Mesenchymal stem cell (in vitro differentiated cells and primary cell): ENCODE measurements at places on chromosomes 3 and 15.

GRCh38 chr15:50797926-50798325 lies 32.4 kb upstream of the SPPL2A start:
- DNase-seq, result no peak

DNA sequence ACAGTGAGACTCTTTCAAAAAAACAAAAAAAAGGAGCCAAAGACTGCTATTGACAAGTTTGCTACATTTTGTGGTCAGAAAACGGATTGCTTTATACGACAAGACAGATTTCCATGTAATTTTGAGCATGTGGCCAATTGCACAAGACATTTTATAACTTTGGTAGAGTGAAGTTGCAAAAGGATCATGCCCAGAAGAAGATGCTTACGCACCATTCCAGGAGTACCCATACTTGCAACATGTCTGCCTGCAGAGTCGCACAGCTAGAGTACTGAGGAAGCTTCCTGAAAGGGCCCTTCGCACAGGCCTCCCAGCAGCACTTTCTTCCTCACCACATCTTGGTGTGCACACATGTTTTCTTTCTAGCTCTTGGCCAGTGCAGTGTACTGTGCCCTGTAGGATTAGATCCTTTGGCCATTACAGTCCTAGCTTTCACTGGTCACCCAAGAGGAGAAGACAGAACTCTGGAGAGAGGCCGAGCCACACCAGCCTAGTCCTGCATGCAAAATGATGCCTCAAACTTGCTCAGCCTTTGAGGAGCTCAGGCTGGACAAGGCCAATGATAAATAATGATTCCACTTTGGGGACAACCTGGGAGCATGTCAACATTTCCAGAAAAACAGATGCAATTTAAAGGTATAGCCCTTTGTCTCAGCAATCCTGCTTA lies 11.7 kb downstream of the CHDH start:
- no peak for DNase-seq

- DNase-seq, result no peak
Observed at GRCh38 chr3:41482134-41482533, 282.8 kb downstream of the CTNNB1 start.

DNA sequence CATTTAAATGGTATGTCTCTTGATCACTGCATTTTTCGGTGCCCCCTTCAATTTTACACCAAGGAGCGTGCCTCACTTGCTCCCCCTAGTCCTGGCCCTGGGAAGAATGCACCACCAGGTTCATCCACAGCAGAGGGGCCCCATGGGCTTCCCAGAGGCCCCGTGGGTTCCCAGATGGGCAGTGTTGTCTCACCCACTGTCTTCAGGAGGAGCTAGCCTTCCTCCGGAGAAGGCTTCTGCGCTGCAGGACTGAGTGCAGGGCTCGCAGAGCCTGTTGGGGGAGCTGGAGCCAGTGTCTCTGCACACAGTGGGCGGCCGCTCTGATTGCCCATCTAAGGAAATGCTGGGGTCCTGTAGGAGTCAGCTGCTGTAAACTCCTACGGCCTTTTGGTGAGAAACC lies 45.9 kb downstream of the POLR2M start:
- DNase-seq, result no peak

- no peak for DNase-seq
Observed at GRCh38 chr3:43222590-43222989, 63.8 kb upstream of the SNRK start.

- DNase-seq, result no peak
Observed at GRCh38 chr3:114887806-114888205, 259.3 kb downstream of the ZBTB20 start.

DNA sequence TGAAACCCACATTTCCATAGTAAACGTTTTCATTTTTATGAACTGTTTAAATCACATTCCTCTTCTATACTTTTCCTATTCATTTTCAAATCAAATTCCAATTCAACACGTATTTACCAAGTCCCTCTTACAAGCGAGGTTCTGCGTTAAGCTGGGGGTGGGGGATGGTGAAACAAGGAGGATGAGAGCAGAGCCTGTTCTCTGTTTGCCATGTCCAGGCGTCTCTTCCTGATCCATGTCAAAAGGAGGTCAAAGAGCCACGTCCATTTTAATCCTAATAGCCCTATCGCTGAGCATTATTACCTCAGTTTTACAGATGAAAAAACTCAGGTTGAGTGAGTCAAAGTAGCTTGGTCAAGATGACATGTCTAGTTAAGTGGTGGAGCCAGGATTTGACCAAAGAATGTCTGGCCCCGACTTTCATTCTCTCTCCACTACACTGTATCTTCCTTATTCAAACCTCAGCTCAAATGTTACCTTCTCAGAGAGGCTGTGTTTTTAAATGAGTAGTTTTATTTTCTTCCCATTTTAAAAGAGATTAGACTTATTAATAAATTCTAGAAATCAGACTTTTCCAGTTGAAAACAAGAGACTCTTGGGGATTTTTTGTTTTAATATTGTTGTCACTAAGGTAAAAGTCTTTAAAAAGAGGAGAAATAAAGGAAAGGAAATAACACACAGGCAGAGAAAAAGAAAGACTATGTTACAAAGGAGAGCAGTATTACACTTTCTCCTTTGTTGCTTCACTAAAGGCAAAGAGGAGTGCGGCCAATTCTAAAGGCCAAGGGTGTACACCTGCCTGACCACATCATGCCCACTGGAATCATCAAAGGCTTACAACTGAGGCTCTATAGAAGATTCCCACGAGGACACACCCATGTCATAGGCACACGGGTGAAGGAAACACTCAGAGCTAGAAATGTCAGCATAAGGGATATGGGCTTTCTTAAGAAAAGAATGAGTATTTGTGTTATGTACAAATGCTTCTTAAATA lies 42.4 kb downstream of the MYO5A start:
- DNase-seq, result peak; percentile 7

- DNase-seq, result peak; percentile 70
Observed at GRCh38 chr15:40454904-40455391, 14.2 kb downstream of the BAHD1 start.

DNA sequence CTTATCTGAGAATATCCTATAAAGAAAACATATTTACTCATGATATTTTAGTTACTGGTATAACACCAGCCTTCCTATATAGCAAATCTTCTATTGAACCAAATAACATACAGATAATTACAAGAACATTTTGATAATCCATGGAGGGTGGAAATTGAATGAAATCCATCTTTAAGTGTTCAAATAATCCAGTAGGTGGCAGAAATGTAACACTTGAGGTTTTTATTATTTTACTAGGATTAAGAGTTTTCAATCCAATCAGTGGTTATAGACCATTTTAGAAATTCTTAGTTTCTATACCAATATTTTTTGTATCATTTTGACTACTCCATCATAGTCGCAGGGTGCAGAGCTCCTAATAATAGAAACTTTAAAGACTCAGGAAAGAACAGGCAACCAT lies 101.9 kb upstream of the KCNH8 start:
- no peak for DNase-seq

GRCh38 chr3:99909714-99910495 lies 92.2 kb downstream of the CMSS1 start:
- peak; percentile 71 for DNase-seq

DNA sequence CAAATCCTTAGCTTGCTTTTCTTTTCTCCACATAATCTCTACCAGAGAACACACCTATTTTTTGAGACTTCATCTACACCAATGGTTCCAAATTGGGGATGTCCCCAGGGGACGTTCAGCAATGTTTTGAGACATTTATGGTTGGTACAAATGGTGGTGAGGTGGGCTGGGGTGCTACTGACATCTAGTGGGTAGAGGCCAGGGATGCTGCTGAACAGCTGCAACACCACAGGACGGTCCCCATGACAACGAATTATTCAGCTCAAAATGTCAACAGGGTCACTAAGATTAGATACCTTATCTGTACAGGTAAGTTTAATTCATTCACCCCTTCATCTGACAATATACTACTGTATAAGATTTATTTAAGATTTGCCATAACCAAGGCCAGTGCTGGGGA lies 14.4 kb downstream of the GK5 start:
- DNase-seq, result peak; percentile 5

GRCh38 chr3:152430223-152431002 lies 161.7 kb downstream of the MBNL1 start:
- DNase-seq, result no peak

DNA sequence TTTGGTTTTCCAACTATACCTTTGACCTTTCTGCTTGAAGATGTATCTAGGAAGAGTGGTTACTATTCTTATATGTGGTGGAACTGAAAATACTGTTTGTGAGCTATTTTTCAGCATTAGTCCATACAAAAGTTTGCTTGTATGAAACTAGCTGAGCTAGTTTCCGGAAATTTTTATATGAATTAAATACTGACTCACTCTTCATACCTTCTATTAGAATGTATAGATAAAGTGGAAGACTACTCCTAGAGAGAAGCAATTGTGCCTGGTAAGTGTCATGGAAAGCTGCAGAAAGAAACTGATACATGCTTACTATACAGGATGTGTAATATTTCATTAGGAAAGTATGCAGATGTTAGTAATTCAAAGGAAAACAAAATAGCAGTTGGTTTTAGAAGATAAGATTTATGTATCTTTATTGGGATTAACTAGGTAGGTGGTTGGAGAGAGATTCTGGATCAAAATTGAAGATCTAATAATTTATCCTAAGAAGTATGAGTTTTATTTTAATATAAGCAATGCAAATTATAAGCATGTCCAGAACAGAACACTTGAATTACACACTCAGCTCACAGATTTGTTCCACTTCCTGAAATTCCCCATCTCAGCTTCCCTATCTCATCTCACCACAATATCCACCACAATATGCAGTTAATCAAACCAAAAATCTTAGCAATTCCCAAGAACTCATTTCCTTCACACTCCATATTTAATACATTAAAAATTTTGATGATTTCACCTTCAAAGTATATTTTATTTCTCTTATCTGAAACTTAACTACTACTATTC lies 82.8 kb downstream of the BCHE start:
- peak; percentile 7 for DNase-seq

DNA sequence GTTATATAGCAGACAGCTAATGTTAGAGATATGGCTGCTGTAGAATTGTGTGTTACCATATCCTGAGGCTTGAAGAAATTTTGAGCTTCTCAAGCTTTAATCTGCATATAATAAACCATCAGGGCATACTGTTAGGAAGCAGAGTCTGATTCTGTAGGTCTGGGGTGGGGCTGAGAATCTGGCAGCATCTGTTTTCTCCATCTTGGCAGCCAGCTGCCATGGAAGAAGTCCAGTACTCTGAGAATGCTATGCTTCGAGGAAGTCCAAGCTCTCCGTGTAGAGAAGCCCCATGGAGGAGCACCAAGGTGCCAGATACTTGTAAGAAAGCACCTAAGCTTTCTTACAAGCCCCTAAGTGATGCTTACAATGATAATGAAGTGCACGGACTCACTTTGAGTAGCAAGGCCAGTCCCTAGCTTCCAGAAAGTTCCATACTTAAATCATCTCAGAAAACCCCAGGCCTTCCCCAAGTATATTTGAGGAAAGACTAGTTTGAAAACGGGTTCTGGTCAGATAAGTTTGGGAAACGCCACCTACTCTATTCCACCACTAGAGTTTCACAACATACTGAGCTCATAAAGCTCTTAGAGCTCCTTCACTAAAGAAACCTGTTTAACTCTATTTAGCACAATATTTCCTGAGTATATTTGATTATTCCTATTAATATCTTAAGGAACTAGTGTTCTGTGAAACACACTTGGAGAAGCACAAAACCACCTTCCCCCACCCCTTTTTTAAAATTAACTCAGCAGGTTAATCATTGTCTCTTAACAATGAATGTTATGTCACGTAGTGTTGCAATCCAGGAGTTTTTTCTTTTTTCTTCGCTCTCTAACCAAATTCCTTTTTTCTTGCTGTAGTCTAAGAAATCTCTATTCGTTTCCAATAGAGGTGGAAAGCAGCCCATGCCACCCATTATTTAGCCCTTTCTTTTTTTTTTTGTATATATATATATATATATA lies 59.9 kb upstream of the RASGRP1 start:
- no peak for DNase-seq

GRCh38 chr3:149506965-149507364 lies 32.5 kb downstream of the TM4SF4 start:
- no peak for DNase-seq

GRCh38 chr15:60179786-60180391 lies 175.8 kb downstream of the FOXB1 start:
- peak; percentile 49 for DNase-seq

DNA sequence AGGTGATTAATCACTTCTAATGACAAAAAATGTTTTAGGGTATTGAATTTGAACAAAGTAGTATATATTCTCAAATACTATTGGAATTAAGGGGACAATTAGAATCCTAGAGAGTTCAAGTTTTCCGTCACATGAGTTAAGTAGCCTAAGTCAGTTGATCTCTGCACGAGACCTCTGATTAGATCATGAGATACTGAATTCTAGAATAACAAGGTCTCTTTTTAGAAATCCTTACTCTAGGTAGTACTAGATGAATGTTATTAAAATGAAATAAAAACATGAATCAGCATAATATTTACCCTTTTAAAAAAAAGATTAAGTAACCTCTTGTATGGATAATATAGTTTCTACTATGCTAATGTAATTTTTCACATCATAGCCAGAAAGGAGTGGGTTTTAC lies 43.4 kb downstream of the MYO5A start:
- DNase-seq, result no peak

- peak; percentile 46 for DNase-seq
Observed at GRCh38 chr15:92845126-92845508, 55.0 kb upstream of the CHD2 start.
